Breast epithelium (tissue), 4 donors: ENCODE measurements at places on chromosomes 12 and 14.

DNA sequence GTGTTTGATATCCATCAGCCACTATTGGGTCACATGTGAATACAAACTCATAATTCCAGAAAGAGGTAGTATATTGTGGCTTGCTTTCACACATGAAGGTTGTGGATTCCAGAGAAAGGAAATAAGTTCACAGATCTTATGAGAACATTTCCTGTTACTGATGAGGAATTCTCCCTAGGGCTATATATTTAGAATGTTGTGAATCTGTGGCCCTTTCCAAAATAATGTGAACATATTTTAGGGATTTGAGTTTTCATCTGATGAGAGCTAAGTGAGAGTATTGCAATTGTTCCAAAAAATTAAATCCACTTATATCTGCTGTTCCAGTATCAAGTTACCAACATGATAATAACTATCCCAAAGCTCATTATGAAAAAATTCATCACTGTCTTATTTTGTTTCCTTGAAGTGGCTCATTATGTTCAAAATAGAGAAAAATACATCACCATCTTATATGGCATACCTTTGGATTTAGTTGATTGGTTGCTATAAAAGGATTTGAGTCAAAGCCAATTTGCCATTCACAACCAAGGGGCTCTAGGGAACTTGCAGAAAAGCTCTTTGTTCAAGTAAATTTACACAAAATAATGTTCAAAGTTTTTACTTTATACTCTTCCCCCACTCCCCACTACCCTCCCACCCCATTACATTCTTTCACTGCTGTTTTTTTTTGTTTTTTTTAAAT lies 76.3 kb downstream of the MYRFL start:
- no peak overlapping the region for H3K4me3 ChIP-seq
- no peak for DNase-seq

GRCh38 chr12:100867639-100868393 lies 73.2 kb downstream of the ANO4 start:
- H3K27ac ChIP-seq, result no peak overlapping the region
- no peaks in the 10 kb centered on the region for H3K27me3 ChIP-seq
- DNase-seq, result no peak
- no peaks in the 10 kb centered on the region for H3K4me1 ChIP-seq
- no peak overlapping the region for H3K4me3 ChIP-seq

- peaks cover 3% of the 10 kb centered on the region for H3K27me3 ChIP-seq
- H3K4me3 ChIP-seq, result no peak overlapping the region
- H3K4me1 ChIP-seq, result no peaks in the 10 kb centered on the region
- no peak overlapping the region for H3K27ac ChIP-seq
- H3K36me3 ChIP-seq, result no peaks in the 10 kb centered on the region
Observed at GRCh38 chr14:60323199-60323896, 74.3 kb downstream of the PPM1A start.

DNA sequence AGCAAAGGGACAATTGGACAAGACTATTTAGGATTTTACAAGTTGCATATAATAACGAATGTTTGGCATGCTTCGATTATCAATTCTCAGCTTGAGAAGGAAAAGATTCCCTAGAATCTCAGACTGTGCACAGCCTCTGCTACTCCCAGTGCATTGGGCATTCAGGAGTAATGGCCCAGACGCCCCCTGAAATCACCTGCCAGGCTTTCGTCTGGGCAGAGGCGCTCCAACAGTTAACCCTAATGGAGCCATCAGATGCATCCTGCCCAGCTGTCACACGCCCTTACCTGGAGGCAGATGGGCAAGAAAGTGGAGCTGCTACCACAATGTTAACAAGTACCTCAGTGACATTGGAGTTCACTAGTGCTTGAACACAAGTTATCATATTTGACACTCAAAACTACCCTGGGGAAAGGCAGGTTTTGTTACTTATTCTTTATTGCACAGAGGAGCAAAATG lies 927 bp upstream of the LRP6 start:
- H3K4me1 ChIP-seq, result peaks cover 3% of the 10 kb centered on the region
- H3K36me3 ChIP-seq, result no peaks in the 10 kb centered on the region
- no peaks in the 10 kb centered on the region for H3K27me3 ChIP-seq
- H3K27ac ChIP-seq, result peak overlapping the region; percentile 100
- no peak for DNase-seq
- H3K4me3 ChIP-seq, result peak overlapping the region; percentile 85

GRCh38 chr12:42918443-42918842 lies 328.9 kb upstream of the PRICKLE1 start:
- H3K4me3 ChIP-seq, result no peak overlapping the region
- H3K27me3 ChIP-seq, result no peaks in the 10 kb centered on the region
- no peaks in the 10 kb centered on the region for H3K36me3 ChIP-seq
- no peak overlapping the region for H3K27ac ChIP-seq
- DNase-seq, result no peak
- H3K4me1 ChIP-seq, result no peaks in the 10 kb centered on the region

- no peak overlapping the region for H3K27ac ChIP-seq
- H3K27me3 ChIP-seq, result no peaks in the 10 kb centered on the region
- no peaks in the 10 kb centered on the region for H3K36me3 ChIP-seq
- no peaks in the 10 kb centered on the region for H3K4me1 ChIP-seq
- H3K4me3 ChIP-seq, result no peak overlapping the region
- DNase-seq, result no peak
Observed at GRCh38 chr14:31340297-31341063, 79.9 kb downstream of the HEATR5A start.

DNA sequence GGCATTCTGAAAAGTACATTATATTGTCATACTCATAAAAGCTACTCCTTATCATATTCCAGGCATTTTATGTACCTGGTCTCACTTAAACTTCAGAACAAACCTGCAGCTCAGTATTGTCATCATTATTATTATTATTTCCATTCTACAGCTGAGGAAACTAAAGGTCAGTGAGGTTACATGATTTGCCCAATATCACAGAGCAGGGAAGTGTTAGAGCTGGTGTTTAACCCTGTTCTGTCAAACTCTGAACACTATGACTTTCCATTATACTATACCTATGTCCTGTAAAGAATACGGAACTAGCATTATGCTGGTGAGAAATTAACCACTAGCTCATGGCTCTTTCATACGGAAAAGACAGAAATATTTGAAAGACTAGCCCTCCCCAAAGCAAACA lies 56.4 kb downstream of the STON2 start:
- H3K27ac ChIP-seq, result no peak overlapping the region
- no peaks in the 10 kb centered on the region for H3K36me3 ChIP-seq
- no peak for DNase-seq
- no peaks in the 10 kb centered on the region for H3K27me3 ChIP-seq
- no peaks in the 10 kb centered on the region for H3K4me1 ChIP-seq
- H3K4me3 ChIP-seq, result no peak overlapping the region

DNA sequence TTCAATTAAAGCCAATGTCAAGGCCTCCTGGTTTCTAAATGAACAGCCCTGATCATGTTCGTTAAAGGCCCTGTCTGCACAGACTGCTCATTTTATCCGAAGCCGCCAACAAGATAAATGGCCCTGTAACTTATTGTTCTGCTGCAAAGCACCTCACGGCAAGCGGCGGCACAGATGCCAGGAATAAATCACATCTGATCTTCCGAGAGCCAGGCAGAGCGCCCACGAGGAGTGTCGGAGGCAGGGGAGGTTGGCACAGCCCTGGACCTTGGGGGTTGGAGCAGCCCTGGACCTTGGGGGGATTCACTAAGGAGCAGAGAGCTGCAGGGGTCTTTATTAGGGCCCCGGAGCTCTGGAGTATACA lies 110.5 kb downstream of the SCARB1 start:
- H3K27ac ChIP-seq, result peak overlapping the region; percentile 94
- H3K27me3 ChIP-seq, result no peaks in the 10 kb centered on the region
- H3K4me1 ChIP-seq, result peaks cover 13% of the 10 kb centered on the region
- no peaks in the 10 kb centered on the region for H3K36me3 ChIP-seq
- no peak for DNase-seq

DNA sequence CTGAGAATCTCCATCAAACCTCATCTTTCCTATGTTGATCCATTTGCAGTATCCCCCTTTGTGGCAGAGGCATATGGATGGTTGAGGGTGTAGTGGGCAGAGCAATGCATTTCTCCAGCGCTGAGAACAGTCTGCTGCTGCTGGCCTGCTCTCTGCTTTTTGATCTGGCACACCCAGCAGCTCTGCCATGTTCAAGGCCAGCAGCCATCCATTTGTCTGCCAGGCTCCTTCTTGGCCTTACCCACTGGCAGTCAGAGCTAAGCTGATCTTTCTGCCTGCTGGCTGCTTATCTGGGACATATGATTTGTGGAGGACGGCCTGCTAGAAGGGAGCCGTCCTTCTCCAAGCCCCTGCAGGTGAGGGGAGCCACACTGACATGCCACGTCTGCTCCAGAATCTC lies 17.0 kb downstream of the NPC2 start:
- no peaks in the 10 kb centered on the region for H3K27me3 ChIP-seq
- H3K36me3 ChIP-seq, result peaks cover 10% of the 10 kb centered on the region
- DNase-seq, result no peak
- no peak overlapping the region for H3K4me3 ChIP-seq

DNA sequence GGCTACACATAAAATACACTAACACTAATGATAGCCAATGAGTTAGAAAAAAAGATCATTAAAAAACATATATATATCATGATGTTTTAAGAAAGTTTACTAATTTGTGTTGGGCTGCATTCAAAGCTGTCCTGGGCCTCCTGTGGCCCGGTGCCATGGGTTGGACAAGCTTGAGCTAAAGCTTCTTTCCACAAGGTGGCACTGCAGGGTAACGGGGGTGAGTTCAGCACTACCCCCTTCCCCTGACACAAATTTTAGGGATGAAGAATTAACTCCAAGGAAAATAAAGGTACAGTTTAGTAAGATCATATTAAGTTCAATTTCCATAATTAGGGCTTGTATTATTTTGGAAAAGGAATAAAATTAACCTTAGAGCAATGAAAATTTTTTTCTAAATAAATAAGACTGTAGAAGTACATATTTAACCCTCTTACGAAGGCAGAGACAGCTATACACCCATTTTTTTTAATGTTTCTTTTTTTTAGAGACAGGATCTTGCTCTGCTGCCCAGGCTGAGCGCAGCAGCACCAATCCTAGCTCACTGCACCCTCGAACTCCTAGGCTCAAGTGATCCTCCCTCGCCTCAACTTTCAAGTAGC lies 38.9 kb downstream of the PPP1R13B start:
- H3K4me3 ChIP-seq, result no peak overlapping the region
- no peaks in the 10 kb centered on the region for H3K4me1 ChIP-seq

DNA sequence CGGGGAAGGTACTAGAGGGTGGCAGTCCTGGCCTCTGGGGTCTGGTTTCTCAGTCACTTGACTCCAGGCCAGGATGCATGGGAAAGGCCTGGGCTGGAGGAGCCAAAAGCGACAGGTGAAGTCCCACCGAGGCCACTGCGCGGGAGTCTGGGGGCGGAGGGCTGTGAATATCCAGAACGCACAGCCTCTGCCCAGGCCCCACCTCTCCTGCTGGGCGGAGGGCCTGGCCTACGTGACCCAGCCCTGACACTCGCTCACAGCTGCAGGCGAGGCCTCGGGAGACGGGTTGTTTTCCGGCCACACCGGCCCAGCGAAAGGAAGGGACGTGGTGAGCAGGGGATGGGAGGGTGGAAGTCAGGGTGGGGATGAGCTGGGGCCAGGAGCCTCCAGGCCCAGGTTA lies 91.2 kb downstream of the RFLNA start:
- no peak for DNase-seq
- H3K4me3 ChIP-seq, result peak overlapping the region; percentile 56
- H3K27me3 ChIP-seq, result no peaks in the 10 kb centered on the region
- H3K27ac ChIP-seq, result peak overlapping the region; percentile 95
- peaks cover 25% of the 10 kb centered on the region for H3K4me1 ChIP-seq
- no peaks in the 10 kb centered on the region for H3K36me3 ChIP-seq

DNA sequence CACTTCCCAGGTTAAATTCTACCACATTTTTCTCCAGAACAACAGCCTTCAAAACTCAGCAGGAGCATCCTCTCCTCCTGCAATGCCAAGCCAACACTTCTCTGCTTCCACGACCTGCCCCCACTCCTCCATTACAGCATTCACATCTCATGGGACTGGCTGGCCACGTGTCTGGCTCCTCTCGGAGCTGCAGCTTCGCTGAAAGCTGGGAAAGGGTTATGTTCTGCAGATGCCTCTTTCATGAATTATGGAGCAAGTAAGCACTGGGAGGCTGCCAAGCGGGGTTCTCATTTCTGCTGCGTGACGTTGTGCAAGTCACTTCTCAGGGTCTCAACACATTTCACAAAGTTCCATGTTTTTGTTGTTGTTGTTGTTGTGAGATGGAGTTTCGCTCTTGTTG lies 142.2 kb upstream of the RFLNA start:
- H3K27me3 ChIP-seq, result no peaks in the 10 kb centered on the region
- H3K4me3 ChIP-seq, result no peak overlapping the region
- no peak overlapping the region for H3K27ac ChIP-seq
- no peaks in the 10 kb centered on the region for H3K36me3 ChIP-seq

- peak; percentile 74 for DNase-seq
- H3K27ac ChIP-seq, result no peak overlapping the region
- H3K4me3 ChIP-seq, result no peak overlapping the region
- H3K4me1 ChIP-seq, result no peaks in the 10 kb centered on the region
- H3K27me3 ChIP-seq, result no peaks in the 10 kb centered on the region
Observed at GRCh38 chr14:70045844-70046535, 142.8 kb downstream of the SLC8A3 start.

GRCh38 chr12:65637774-65638173 lies 186.5 kb upstream of the HMGA2 start:
- H3K4me1 ChIP-seq, result no peaks in the 10 kb centered on the region
- no peaks in the 10 kb centered on the region for H3K27me3 ChIP-seq
- H3K27ac ChIP-seq, result no peak overlapping the region
- no peak overlapping the region for H3K4me3 ChIP-seq
